ENCODE measurements at places on chromosomes 4 and X.
A peak's percentile ranks its signal among the peaks of the same experiment; 100 is the strongest.

DNA sequence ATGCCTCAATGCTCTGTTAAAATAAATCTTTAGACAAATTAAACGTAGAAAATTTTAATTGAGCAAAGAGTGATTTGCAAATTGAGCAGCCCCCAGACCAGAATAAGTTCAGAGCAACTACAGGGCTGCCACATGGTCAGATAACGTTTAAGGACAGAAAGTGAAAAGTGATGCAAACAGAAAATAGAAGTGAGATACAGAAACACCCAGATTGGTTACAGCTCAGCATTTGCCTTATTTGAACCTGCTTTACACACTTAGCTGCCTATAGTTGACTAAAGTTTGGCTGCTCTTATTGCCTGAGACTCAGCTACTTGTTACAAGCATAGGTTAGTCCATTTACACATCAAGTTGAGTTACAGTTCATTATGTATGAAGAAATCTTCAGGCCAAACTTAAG is 1800.8 kb upstream of the PCDH10 start:
- DNase-seq: no peak

DNA sequence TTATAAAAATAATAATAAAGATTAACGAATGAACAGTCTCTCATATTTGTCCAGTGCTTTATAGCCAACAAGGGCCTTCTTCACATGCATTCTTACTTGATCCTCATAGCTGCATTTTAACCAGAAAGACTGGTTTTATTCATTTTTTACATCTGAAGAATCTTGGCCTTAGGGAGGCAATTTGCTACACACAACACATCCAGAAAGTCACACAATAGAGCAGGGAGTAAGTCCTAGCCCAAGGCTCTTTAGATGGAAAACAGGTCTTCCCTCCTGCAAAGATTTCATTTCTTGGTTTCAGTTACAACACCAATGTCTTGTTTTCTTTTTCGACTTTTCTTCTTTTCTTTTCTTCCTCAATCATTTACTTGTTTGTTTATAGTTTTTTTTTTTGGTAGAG is 13.0 kb upstream of the C1GALT1C1 start:
- DNase-seq: no peak

DNA sequence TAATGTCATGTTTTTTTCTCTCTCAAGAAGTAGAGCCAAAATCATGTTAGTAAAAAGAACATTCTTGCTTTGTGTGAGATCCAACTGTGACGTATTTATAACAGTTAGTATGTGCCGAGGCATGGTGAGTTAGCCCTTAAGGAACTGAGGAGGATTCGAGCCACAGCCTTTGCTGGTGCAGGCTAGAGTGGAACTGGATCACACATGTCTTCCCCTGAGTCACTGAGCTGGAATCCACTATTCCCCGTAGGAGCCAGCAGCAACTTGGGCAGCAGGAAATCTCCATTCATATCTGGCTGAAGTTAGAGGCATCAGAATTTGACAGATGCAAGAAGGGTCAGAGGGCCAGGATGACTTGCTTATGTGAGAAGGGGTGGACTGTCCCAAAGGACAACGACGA is 144.6 kb upstream of the KIT start:
- DNase-seq: no peak

GRCh38 chr4:154064244-154064643 is 275.4 kb upstream of the SFRP2 start:
- DNase-seq: no peak

DNA sequence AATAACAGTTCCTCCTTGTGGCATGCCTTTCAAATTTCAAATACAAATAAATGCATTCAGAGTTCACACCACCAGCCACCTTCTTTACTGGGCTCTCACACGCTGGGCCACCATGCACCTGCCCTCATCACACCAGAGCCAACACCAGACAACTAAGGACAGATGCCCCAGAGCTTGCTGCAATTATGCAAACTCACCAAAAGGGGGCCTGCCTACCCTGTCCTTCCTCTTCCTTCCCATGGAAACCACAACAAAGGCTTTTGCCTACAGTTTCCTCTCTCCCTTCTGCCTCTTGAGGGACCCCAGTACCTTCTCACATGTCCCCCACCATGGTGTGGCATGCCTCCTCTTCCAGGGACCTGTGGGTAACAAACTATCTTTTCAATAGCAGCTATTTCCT is 1333.9 kb upstream of the TENM3 start:
- DNase-seq: no peak

GRCh38 chr4:187944179-187944578 is 51.4 kb upstream of the ZFP42 start:
- DNase-seq: no peak

DNA sequence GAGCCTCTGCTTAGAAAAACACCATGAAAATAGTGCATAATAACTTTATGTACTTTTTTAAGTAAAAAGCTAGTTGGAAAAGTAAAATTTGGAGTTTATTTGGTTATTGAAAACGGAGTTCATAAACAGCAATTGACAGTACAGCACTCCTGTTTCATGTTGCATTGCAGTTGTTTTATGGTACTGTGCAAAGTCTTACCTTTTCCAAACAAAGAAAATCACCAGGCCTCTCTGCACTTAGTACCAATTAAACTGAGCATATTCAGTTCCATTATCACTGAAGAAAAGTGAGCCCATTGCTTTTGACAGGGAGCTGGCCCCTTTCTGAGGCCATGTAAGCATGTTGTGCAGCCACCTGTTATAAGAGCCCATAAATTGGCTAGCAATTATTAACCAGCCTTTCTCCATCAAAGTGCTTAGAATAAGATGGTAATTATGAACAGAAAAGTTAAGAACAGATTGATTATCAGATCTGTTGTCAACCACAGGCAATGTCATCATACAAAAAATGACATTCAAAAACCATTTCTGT is 376.6 kb upstream of the EMCN start:
- no peak for DNase-seq

GRCh38 chr4:67250131-67250896 is 295.0 kb downstream of the CENPC start:
- no peak for DNase-seq

- no peak for DNase-seq
These were observed 86.7 kb downstream of the ATP8A1 start for GRCh38 chr4:42570221-42570620.

GRCh38 chrX:16445166-16445752 is 204.7 kb upstream of the S100G start:
- peak; percentile 41 for DNase-seq

DNA sequence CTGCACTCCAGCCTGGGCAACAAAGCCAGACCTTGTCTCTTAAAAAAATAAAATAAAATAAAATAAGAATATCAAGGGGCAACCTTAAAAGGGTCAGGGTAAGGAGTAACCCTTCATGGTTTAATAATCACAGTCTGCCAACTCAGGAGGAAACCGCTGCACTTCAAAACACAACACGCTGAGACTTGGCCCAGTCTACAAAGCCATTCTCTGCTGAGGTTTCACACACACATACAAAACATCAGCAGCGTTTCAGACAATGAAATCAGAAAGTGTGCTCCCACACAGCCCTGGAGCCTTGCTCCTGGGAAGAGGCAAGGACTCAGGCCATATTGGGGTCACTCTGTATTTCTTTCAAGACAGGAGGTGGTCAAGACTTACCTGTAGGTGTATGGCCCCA is 18.3 kb downstream of the SCARB2 start:
- no peak for DNase-seq

DNA sequence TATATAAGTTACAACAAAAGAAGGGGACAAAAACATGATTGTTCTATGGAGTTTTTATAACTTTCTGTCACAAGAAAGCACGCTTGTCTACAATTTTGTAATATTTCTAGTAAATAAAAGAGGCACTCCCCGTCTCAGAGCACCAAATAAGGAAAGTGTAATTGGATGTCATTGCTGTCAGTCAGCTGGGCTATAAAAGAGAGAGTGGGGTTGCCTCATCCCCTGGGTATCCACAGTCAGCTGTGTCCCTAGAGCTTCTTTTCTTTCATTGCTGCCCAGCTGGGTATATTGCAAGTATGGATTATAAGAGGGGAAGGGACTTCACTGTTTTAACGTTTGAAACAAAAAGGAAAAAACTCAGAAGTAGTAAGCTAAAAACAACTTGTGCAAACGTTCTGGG is 61.3 kb downstream of the NPNT start:
- no peak for DNase-seq

DNA sequence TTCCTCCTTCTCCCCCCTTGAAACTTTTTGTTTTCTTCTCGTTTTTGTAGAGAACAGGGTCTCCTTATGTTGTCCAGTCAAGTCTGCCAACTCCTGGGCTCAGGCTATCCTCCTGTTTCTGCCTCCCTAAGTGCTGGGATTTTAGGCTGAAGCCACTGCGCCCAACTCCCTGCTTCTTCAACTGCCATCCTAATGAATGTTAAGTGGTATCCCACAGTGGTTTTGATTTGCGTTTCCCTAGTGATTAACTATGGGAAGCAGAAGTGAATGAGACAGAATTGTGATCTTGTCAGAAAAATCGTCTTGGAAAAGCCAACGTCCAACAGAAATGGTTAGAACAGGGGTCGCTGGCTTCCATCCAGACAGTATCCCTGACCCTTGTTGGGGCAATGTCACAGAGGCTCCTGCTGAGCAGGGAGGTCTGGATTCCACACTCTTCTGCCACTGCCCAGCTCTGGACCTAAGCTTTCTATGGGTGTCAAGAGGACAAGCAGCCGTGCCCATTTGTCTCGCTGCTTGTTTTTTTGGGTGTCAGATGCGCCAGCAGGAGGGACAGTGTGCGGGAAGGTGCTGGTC is 869 bp upstream of the ADD1 start:
- peak; percentile 19 for DNase-seq

DNA sequence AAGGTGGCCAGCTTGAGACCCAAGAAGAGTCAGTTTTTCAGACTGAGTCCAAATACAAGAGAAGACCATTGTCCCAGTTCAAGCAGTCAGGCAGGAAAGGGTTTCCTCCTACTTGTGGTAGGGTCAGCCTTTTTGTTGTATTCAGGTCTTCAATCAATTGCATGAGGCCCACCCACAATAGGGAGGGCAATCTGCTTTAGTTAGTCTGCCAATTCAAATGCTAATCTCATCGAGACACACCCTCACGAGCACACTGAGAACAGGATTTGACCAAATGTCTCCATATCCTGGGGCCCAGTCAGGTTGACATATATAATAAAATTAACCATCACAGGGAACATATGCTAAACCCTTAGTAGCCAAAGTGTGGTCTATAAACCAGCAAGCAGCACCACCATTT is 75.3 kb upstream of the FRMPD3 start:
- no peak for DNase-seq

DNA sequence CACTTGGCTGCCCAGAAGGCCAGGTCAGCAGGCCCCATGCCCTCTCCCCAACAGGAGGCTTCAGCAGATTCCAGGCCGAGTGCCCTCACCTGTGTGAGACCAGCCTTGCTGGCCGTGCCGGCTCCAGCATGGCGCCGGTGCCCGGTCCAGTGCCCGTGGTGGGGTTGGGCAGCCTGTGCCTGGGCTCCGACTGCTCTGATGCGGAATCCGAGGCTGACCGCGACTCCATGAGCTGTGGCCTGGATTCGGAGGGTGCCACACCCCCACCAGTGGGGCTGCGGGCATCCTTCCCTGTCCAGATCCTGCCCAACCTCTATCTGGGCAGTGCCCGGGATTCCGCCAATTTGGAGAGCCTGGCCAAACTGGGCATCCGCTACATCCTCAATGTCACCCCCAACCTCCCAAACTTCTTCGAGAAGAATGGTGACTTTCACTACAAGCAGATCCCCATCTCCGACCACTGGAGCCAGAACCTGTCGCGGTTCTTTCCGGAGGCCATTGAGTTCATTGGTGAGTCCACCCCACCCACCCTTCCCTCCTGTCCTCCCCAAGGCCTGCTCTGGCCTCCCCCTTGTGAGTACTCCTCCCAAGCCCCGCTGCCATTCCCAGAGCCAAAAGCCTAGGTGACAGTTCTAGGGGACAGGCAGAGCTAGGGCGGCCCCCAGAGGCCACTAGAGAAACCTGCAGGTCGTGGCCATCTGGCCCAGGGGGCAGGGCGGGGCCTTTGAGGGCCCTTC is 2.3 kb downstream of the DUSP9 start:
- peak; percentile 84 for DNase-seq

DNA sequence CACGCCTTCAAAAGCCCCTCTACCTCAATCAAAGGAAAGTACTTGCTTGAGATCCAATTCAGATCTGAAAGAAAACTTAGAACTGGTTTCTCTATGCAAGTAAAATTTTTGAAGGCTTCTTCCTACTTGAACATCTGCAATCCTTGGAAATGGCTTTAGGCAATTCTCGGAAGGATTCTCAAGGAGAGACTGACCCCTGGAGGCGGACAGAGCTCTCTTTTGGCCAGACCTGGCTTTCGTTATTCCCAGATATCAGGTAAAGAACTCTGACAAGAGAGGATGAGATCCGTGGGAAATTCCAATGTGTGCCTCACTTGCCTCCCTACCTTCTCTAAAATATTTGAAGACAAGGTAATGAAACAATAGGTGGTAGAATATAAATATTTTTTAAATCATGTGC is 670.3 kb upstream of the FAM241A start:
- peak; percentile 1 for DNase-seq

- DNase-seq: no peak
These were observed 63.7 kb downstream of the STK32B start for GRCh38 chr4:5114950-5115349.

GRCh38 chr4:177964693-177965168 is 522.5 kb upstream of the AGA start:
- DNase-seq: no peak

- no peak for DNase-seq
These were observed 1035.6 kb downstream of the C4orf33 start for GRCh38 chr4:130131536-130131935.

DNA sequence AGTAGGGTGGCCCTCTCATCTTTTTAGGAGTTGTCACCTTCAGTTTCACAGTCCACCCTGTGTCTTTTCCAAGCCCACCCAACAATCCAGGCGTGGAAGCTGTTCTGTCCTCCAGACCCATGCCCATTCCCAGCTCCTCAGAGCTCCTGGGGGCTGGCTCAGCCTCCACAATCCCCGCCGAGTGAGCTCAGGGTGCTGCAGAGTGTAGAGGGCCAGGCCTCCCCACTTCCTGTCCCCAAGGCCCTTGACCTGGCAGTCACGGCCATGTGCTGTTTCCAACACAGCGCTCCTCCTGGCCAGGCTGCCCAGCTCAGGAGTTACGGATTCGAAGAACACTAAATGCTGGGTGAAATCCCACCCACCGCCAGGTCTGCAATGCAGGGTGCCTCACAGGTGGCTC is 31.8 kb downstream of the PDHA1 start:
- no peak for DNase-seq

DNA sequence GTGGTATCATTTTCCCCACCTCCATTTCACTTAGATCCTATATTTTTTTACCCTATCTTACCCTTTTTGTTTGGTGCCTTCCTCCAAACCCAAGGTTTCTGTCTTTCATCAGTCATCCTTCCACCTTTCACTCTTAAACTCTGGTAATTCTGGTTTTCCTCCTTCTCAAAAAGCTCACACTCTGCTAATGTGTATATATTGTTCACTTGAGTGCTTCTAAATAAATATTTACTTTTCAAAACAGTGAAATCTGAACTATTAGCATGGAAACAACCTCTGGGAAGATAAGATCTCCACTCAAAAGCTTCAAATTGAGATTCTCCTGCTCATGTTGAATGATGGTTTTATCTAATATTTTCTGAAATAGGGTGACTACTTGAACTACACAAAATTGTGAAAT is 21.5 kb downstream of the XIAP start:
- no peak for DNase-seq

Data from SK-N-SH (cell line).